Cortex of kidney (tissue), 1 donor: ENCODE measurements at places on chromosomes 4 and X.

GRCh38 chr4:88144866-88145300, 13.6 kb downstream of the ABCG2 start:
- no peak for DNase-seq

DNA sequence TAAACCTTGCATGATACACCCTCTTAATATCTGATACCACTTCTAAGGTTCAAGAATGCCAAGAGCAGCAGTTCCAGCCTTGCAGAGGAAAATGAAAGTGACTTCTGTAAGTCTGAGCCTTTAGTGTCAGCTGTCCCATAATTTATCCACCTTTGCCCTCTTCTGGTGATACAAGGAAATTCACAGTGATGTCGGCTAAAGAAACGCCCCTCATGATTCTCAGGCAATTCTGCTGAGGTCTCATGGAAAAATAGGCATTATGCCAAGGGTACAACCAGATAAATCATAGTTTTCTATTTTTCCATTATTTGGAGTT, 172.2 kb upstream of the CXCL13 start:
- DNase-seq: no peak

GRCh38 chr4:163606896-163607691, 112.6 kb downstream of the TMA16 start:
- no peak for DNase-seq

GRCh38 chr4:99248714-99249113, 29.7 kb upstream of the ADH6 start:
- DNase-seq: no peak

DNA sequence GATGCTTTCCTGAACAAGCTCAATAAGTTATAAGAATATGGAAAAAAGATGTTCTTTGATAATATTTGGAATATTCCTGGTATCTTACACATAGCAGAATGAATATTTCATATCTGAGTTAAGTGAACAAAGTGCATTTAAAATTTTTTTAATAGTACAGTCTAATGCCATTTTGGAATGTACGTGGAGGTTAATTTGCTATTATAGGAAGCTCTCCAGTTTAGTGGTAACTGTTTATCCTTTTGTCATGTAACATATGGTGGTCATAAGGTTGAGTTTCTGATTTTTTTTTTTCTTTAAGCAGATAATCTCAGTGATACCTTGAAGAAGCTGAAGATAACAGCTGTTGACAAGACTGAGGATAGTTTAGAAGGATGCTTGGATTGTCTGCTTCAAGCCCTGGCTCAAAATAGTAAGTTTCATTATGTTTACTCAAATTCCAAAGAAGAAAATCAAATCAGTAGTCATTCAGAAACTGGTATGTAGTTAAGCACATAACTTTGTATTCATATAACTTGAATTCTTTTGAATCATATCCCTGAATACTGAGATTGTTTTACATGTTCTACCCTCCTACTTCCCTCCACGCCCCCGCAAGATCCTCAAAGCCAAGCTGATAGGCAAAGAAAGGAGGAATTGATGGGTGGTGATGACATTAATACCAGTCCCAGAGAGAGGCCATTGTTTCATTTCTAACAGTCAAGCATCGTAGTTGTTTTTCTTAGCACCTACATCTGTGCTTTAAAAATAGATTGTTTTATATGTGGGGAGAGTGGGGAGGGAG, 32.1 kb downstream of the RAP1GDS1 start:
- no peak for DNase-seq

GRCh38 chrX:72002875-72003274, 92.2 kb downstream of the NHSL2 start:
- DNase-seq: no peak

GRCh38 chrX:131703646-131704045, 159.8 kb downstream of the OR13H1 start:
- no peak for DNase-seq
